ENCODE measurements at places on chromosomes 16 and 17.

GRCh38 chr16:67248401-67249177, at the start of gene SLC9A5:
Gene SLC9A5 (plus strand): TSS chr16:67248979. CDS start chr16:67249015, 36 bp downstream.
- DNase-seq: no peak

GRCh38 chr16:64096689-64097088, 1025.2 kb downstream of the CDH11 start:
- DNase-seq: no peak

GRCh38 chr16:75801307-75801706, 75.0 kb upstream of the CPHXL start:
- no peak for DNase-seq

- DNase-seq: peak; percentile 37
Measured at GRCh38 chr17:10210151-10210574, 11.8 kb upstream of the GAS7 start.

GRCh38 chr17:80613732-80614071, 69.1 kb downstream of the RPTOR start:
- no peak for DNase-seq
